ENCODE measurements at places on chromosomes 16 and 17.

- no peak for DNase-seq
Measured at GRCh38 chr16:11484691-11485258, 101.9 kb downstream of the LITAF start.

DNA sequence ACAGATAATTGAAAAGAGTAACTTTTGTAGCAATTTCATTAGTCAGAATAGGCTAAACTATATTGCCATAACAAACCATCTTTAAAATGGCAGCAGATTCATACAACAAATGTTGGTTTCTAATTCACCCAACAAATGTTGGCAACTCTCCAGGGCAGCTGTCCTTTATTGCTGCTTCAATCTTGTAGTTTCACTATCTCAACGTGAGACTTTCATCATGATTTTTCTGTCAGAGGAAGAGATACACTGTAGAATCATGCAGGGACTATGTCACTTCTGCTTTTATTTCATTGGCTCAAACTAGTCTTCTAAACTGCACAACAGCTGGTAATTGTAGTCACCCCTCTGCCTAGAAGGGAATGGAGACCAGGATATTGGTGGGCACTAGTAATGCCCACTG lies 174.2 kb downstream of the TANC2 start:
- DNase-seq = no peak

DNA sequence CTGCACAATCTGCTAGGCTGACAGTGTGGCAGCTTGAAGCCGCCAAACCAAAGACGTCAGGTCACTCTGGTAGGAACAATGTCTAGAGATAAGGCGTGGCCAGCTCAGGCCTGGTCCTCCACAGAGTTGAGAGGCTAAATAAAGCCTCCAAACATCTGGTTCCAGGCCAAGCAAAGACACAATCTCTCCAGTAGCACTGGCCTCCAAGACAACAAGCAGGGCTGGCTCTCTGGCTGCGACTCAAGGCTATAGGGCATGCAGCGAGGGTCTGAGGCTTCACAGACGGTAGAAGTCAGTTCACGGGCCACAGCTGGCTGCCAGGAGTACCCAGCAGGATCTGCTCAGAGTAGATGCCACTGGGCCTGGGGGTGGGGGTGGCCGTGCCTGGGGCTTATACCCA lies 75.6 kb downstream of the ABR start:
- DNase-seq = no peak

DNA sequence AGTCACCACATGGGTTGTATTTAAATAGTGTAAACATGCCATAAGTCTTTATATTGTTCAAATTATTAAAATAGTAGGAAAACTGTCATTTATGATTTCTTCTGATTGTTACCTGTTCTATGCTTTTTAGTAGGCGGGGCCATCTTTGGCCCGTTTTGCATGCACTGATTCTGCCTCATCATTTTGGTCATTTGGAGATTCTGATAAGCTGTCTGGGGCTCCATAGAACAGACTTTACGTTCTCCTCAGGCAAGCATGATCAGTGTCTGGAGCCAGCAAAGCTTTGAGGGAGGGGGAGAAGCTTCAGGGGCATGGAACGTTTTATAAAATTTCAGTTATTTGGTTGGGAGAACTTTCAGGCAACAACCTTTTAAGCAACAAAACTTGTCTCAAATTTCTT lies 8.8 kb downstream of the NDEL1 start:
- no peak for DNase-seq

GRCh38 chr17:38942696-38943334 lies 17.4 kb downstream of the LASP1NB start:
- DNase-seq = no peak

DNA sequence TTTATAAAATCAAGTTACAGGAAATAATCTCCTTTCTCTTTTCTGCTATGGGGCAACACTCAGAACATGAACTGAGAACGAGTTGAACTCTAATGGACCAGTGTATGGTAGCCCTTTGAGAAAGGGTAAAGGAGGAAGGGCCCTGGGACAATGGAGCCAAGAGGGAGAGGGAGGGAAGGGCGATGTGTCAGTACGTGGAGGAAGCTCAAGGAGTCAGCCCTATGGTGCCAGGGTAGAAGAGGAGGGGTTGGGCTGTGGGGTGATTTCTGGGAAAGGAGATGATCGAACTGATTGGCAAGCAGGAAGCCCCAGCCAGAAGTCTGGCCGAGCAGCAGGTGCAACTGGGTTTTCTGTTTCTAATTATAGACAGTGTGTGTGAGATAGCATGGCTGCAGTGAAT lies 4.3 kb upstream of the WIPI1 start:
- DNase-seq = peak; percentile 27

DNA sequence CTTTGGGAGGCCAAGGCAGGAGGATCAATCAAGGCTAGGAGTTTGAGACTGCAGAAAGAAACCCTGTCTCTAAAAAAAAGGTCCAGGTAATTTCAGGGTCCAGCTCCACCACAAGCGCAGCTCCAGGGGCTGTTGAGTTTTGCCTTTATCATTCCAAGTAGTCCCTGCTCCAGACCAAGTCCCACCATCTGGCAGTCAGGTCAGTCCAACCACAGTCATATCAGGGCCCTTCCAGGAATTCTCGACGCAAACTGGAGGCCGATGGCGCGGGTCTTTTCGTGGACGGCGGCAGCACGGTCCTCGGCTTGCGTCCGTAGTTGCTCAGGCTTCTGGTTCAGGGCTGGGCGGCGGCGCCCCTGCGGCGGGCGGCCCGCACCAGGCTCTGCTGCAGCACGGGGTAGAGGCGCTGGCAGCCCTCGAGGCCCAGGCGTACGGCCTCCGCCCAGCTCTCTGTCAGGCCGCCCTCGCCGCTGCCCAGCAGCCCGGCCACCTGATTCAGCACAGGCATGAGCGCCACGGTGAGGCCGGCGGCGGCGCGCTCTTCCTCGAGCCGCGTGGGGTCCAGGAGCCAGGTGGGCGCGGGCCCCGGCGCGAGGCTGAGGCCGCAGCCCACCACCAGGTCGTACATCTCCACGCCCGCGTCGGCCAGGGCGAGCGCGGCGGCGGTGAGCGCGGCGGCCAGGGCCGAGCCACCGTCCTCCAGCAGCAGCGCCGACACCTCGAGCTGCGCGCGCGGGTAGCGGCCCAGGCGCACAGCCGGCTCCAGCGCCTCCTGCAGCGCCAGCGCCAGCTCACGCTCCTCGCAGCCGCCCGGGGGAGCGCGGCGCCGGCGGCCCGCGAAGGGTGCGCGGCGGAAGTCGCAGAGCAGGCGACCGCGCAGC lies 752 bp downstream of the EXOSC6 start:
- peak; percentile 37 for DNase-seq

DNA sequence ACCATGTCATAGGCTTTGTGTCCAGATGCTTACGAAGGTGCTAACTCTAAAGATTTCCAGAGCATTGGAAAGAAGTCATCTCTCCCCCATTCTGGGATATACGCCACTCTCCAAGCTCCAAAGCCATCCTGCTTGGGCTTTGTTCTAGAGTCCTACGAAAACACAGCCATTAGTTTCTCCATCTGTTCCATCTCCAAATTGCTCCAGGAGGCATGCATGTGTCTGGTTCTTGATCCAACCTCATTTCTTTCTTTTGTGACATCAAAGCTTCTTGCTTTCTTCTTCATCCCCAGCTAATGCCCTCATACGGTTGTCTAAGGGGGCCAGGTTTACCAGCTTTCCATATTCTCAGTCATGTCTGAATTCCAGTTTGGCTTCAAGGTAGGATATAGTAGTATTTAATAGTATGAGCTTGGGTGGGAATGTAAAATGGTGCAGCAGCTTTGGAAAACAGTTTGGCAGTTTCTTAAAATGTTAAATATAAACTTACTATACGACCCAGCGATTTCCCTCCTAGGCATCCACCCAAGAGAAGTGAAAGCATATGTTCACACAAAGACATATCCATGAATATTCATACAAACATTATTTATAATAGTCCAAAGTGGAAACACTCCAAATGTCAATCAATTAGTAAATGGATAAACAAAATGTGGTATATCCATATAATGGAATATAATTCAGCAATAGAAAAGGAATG lies 202.6 kb downstream of the SHISA9 start:
- no peak for DNase-seq

GRCh38 chr16:52294660-52295059 lies 252.3 kb downstream of the TOX3 start:
- no peak for DNase-seq

- no peak for DNase-seq
Measured at GRCh38 chr16:2778630-2778958, 1.5 kb upstream of the ELOB start.

GRCh38 chr17:9020824-9021157 lies 519 bp upstream of the NTN1 start:
- no peak for DNase-seq

DNA sequence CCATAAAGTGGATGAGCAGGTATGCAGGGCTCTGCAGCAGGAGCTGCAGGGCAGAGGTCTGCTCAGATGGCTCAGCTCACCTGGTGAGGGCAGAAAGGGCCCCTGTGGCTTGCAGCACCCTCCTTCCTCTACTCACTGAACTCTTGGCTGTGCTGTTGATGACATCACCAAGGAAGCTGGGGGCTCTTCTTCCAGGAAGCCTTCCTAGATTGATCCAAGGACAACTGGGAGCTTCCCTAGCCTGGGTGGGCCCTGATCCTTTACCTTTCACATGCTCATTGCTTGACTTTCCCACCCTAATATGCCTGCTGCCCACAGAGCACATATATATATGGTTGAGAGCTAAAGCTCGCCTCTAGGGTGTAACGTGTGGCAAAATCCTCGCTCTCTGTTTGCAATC lies 2.5 kb downstream of the KIF19 start:
- no peak for DNase-seq

DNA sequence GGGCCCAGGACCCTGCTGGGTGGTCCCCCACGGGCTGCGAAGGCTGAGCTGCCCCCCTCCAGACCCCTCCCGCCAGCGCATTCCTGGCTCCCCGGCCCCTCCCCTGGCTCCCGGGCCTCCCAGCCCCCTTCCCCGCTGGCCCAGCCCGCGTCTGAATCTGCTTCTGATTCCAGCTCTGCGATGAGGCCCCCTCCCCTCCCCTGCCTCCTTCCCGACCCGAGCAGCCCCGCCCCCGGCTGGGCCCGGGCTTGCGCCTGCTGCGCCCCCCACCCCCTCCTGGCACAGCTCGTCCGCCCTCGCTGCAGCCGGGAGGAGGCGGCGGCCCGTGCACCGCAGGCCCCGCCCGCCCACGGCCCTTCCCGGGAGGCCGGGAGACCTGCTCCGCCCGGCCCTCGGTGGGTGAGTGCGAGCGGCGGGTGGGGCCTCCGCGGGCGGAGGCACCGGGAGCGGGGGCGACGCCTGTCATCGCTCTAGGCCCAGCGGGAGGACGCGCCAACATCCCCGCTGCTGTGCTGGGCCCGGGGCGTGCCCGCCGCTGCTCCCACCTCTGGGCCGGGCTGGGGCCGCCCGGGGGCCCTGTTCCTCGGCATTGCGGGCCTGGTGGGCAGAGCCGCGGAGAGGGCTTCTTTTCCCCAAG lies at the start of gene NTN3:
Gene NTN3, plus strand, starts transcription at position 282 of the 637 bp plus-strand sequence. CDS start 405 bp downstream, outside the sequence.
- DNase-seq = no peak

DNA sequence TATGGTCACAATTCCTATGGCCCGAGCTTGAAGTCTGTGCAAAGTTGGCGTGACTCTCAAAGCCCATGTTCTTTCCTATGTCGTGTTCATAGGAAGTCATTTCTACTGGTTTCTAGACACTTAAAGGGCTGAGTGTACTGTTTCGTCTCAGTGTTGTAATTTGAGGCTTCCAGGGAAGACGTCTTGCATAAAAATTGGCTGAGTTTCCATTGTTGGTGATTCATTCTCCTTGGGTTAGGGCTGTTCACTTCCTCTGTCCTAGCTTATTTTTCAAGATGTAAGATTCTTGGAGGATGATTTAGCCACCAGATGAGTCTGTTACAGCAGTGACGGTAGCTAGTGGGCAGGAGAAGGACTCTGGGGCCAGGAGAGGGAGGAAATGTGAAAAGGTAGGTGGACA lies 43.1 kb downstream of the PIK3R5 start:
- DNase-seq = no peak

DNA sequence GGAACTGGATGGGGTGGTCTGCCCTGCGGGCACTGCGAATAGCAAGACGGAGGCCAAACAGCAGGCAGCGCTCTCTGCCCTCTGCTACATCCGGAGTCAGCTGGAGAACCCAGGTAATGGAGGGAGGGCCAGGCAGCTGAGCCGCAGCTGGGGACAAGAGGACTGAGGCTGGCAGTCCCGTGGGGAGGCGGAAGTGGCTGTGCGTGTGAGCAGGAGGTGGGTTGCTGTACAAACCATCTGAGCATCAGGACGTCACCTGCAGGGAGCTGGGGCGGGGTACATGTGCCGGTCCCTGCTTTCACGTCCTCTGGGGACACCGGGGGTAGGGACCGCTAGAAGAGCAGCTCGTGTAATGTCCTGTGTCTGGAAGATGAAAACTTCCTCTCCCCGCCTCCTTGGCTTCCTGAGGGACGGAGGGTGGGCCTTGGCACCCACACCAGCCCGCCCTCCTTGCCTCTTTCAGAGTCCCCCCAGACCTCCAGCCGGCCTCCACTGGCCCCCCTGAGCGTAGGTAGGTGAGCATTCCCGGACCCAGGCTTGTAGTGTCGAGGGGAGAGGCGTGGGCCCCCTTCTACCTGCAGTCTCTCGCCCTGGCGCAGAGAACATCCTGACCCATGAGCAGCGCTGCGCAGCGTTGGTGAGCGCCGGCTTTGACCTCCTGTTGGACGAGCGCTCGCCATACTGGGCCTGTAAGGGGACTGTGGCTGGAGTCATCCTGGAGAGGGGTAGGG lies 3.7 kb downstream of the ADAD2 start:
- no peak for DNase-seq

- no peak for DNase-seq
Measured at GRCh38 chr17:55889271-55889670, 138.4 kb downstream of the PCTP start.

GRCh38 chr17:80339118-80339517 lies 75.8 kb upstream of the ENDOV start:
- DNase-seq = no peak

- DNase-seq = no peak
Measured at GRCh38 chr16:54143934-54144571, 142.5 kb downstream of the IRX3 start.

DNA sequence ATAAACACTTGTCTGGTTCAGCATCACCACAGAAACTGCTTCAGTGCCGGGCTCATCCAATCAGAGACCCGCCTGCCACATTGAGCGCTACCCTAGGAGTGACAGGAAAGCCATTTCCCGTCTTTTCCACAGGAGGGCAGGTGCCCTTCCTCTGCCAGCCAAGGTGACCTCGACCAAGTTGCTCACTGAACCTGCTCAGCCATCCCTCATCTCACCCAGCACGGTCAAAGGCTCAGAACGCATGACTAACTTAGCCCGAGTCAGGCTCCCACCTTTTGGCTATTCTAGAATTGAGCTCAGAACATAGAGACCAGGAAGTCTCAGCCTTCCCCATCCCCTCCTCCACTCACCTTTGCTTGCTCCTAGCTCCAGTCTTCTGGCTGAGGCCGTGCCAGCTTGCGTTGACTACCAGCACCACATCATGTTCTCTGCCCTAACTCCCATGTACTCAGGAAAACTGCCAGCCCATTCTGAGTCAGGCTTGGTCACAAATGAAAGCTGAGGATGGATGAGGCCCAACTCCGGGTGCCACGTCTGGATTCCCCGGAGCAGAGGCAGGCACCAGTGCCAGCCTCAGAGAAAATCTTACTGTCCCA lies 15.6 kb downstream of the MRPS23 start:
- no peak for DNase-seq

- DNase-seq = no peak
Measured at GRCh38 chr17:43667947-43668348, 6.2 kb upstream of the MEOX1 start.

GRCh38 chr17:71145486-71145885 lies 975.3 kb upstream of the SOX9 start:
- DNase-seq = no peak
